ENCODE measurements at places on chromosomes 3 and 15.

- no peak for DNase-seq
Measured at GRCh38 chr3:46407970-46408369, 911 bp downstream of the CCRL2 start.

GRCh38 chr3:168083906-168084305, 11.8 kb downstream of the GOLIM4 start:
- no peak for DNase-seq

GRCh38 chr3:130748981-130749380, 2.4 kb upstream of the PIK3R4 start:
- no peak for DNase-seq

DNA sequence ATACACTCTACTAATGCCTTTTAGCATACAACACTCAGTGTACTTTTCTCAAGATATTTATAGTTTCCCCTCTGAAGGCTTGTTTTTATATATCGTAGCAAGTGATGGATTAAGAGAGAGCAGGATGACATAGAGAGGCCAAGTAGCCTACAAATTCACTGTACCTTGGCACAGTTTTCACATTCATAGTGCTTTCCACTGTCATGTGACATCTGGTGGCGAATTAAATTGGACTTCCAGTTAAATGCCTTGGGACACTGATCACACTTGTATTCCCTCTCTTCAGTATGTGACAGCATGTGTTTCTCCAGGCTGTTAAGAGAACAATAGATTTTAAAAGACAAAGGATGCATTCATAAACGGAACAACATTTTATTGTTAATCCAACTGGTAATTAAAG, 541.1 kb downstream of the MECOM start:
- DNase-seq = no peak

DNA sequence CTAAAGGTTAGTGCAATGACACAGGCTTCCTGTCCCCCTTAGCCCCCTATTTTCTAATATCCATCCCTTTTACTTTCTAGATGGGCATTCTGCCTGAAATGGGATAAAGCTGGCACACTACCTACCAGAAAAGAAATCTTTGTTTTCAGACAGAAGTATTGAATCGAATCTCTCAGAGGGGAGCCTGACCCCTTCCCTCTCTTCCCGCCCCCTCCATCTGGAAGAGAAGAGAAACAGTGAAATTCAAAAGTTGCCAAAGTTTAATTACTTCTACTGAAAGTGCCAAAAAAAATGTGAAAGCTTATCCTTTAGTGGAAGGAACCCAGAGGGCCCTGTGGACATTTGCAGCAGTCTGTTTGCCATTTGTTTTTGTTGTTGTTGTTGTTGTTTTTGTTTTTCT, 523.8 kb downstream of the AGBL1 start:
- no peak for DNase-seq

- DNase-seq = no peak
Measured at GRCh38 chr3:53594276-53594675, 99.9 kb downstream of the CACNA1D start.

Data from activated CD8-positive, alpha-beta memory T cell treated with anti-CD3 and anti-CD28 coated beads for 48 hours (primary cell).